Cortex of kidney (tissue), 1 donor: ENCODE measurements at places on chromosomes 5 and 9.

DNA sequence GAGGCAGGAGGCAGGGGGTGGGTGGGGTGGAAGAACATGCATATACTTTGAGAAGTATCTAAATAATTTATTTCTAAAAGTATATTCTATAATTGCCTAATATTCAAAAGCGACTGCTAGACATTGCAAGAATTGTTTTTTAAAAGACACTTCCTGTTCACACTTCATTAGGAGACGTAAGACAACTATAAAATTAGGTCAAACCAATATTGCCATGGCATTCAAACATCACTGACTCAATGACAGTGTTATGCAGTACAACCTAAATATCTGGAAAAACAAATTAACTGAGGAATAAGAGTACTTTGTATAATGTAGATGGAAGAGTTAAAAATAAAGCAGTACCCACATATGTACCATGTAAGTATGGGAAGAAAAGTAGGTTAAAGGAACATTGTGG lies 4.5 kb downstream of the CCNH start:
- DNase-seq = no peak

DNA sequence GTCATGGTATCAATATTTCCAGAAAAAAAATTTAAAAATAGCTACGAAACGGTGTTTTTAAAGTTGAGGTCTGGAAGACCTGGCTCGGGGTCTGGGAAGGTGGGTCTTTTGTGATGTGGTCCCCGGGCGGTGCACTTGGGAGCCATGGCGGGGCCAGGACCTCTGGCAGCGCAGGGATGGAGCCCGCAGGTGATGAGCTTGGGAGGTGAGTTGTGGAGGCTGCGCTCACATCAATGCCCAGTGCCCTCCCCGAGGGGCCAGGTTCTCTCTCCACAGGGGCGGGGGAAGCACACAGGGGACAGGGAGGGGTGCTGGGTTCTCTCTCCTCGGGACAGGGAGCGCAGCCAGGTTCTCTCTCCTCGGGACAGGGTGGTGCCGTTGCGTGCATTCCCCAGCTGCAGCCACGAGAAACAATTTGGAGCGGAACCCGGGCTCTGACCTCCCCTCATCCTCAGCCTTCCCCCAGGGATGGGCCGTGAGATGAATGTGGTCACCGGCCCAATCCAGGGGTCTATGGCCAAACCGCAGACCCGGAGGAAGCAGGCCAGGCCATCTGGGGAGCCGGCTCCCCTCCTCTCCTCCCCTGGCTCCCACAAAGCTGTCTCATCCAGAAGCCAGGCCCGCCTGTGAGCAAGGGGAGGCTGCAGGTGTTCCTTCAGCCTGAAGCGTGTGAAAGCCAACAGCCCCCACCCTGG lies 25.8 kb downstream of the DBH start:
- no peak for DNase-seq

GRCh38 chr9:114906922-114907571 lies 23.3 kb downstream of the TNFSF8 start:
- no peak for DNase-seq

DNA sequence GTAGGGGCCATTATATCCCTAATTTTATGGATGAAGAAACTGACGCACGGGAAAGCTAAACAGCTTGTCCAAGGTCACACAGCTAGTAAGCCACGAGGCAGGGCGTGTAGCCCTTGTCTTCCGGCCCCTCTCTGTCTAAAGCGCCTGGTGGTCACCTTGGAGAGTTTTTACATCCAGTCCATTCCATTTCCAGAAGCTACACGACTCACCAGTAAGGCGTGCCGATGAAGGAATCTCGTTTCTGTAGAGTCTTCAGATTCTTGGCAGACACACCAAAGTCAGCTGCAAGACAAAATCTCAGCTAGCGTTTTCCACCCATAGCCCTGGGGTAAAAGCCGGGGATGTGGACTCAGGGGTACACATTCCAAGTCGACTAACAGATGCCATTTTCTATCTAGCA lies 80.5 kb downstream of the STK10 start:
- no peak for DNase-seq
